ENCODE measurements at places on chromosomes 13 and 19.
A peak's percentile ranks its signal among the peaks of the same experiment; 100 is the strongest.

GRCh38 chr19:16185768-16186123, 536 bp downstream of the FAM32A start:
- peak; percentile 22 for DNase-seq

DNA sequence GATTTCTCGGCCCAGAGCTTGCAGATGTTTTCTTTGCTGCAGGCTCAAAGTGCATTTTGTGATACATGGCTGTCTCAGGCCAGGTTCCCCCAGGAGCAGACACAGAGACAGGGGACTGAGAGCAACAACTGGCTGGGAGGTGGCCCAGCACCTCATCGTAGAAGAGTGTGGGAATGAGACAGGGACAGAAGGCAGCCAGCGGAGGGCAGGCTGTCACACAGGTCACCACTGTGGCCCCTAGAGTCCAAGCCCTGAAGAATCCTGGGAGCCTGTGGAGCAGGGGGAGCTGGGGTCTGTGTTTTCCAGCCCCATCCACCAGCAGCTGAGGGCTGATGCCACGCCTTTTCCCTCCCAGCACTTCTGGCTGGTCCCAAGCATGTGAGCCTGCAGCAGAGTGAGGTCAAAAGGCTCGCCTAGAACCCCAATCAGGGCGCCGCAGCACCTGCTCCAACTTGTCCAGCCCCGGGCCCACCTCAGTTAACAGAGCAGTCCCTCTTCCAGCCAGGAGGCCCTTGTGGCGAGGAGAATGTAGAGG, 723.8 kb downstream of the UQCRFS1 start:
- DNase-seq = no peak

DNA sequence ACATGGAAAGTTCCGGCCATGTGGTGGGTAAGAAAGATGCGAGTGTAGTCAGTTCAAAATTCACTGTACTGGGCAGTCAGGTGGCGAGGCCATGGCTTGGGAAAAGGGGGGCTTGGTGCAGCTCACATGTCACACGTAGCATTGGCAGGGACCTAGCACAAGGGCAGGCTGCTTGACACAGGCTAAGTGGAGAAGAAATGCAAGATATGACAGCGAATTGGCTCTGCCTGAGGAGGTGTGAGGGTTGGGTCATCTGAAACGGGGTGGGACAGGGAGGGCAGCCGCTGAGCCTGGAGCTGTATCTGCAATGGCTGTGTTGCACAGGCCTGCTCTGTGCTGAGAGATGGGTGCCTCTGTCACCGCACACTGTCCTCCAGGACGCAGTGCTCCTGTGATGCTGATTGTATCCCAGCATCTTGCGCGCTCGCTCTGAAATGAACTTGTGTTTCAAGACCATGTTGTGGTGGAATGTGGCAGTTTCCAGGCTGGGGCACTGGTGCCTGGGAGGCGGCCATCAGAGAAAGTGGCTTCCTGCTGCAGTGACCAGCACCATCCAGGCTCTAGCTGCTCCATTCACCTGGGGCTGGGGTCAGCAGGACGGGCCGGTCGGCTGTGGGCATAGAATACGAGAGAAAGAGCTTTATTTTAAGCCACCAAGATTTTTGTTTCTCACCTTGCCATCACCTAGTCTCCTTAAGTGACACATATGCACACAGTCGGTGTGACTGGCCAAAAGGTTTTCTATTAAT, 70.3 kb downstream of the TEX29 start:
- DNase-seq = no peak

DNA sequence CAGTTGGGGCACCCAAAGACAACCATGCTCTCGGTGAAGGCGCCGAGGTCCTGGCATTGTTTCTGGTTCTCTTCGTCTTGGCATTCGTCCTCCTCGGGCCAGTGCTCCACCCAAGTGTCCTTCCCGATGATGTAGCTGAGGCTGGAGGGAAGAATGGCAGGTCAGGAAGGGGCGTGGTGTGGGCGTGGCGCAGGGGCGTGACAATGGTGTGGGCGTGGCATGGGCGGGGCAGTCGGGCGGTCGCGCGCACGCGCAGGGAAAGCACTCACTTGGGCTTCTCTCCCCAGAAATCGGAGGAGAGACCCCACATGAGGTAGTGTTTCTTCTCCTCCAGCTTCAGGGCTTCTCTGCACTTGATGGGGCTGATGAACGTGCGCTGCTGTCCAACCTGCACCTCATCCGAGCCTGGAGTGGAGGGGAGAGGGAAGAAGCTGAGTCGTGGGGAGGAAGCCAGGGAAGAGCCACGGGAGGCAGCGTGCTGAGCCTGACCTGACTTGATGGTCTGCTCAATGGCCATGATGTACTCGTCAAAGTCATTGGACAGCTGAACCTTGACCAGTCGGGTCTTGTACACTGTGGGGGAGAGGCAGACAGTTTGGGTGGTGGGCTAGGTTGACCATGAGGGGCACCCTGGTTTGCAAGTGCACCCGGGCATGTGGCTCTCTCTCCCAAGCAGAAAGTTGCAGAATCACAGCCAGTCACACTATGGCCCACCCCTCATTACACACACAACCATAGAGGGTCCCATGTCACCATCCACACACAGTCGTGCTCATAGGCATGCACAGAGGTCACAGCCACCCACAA, 8.1 kb upstream of the TNFSF14 start:
- peak; percentile 47 for DNase-seq

DNA sequence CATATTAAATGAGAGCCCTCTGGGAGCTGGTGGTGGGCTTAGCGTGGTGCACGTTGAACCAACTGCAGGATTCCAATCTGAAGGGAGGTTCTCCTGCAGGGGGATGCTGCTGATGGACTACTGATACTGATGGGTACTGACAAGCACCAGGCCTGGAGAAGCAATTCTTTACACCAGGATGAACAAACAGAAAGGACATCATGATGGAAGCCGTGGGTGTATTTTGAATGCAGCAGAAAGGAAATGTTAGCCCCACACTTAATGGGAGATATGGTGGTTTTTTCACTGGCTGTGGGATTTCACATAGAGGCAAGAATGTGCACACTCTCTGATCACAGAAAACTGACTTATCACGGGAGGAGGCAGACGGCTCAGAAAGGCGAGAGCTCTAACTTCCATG, 299.7 kb downstream of the TEX29 start:
- no peak for DNase-seq

- no peak for DNase-seq
Observed at GRCh38 chr13:60411983-60412382, 15.0 kb downstream of the TDRD3 start.

GRCh38 chr13:33454844-33455705, 169.5 kb upstream of the STARD13 start:
- DNase-seq = no peak
